Substantia nigra (tissue), 51 donors: ENCODE measurements at places on chromosomes 3 and 15.

DNA sequence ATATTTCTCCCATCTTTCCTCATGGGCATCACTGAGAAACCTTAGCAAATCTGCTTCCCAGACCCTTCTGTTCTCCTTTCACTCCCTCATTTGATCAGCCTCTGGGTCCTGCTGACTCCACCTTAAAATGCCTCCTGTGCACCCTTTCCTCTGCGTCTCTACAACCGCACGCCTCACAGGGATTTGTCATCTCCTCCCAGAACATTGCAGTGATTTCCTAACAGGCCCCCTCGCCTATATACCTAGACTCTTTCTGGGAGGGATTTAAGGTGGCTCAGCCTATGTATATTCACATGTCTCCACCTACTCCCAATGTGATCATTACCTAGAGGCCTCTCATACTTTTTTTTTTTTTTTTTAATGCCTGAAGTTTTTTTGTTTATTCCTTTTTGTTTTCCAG lies 69.2 kb downstream of the LIPC start:
- DNase-seq = no peak

DNA sequence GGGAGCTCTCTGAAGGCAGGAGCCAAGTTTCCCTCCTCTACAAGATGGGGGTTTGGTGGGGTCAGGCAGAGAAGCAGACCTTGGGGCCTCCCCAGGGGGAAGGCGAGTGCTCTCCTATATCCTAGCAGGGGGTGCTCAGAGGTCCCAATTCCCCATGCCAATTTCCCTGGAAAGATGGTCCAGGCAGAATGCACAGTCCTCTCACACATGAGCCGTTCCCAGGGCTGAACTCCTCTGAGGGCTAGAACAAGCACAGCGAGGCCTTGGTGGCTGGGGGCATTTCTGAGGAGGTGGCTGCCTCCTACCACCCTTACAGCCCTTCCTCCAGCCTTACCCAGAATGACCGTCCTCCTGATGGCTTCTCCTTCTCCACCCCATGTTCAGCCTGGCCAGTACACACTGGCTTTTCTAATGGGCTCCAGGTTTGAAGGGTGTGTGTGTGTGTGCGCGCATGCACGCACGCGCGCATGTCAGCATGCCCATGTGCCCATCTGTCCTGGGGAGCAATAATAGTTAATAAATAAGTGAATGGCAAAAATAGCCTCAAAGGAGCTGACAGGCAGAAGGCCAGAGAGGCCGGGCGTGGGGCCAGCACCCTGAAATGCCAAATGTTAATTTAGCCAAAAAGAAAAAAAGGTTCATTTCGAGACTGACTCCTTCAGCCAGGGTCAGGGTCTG lies 24.4 kb downstream of the ADCY5 start:
- no peak for DNase-seq

GRCh38 chr3:135760581-135760980 lies 204.9 kb upstream of the PPP2R3A start:
- DNase-seq = no peak

DNA sequence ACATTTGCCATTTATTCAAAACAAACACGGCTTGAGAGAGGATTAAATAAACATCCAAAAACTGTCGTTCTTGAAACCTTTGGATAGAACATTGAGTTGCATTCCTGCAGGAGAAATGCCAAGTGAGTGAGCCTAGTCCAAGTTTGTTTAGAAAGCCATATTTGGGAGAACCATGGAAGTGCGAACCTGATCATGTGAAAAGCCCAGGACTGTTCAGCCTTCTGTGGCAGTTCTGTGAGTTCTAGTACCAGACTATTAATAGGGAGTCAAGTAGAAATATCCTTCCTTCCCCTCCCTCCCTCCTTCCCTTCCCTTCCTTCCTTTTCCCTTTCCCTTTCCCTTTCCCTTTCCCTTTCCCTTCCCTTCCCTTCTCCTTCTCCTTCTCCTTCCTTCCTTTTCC lies 470.4 kb downstream of the LPP start:
- DNase-seq = no peak

- no peak for DNase-seq
Observed at GRCh38 chr3:13140596-13140995, 67.4 kb upstream of the IQSEC1 start.
